ENCODE measurements at places on chromosomes 6 and 20. TPM values are rescaled to one million over a fixed set of nuclear protein-coding genes. Genes with fewer than 3 reads are reported as not detected.

ISM1 gene
- total RNA-seq = not detected

DNA sequence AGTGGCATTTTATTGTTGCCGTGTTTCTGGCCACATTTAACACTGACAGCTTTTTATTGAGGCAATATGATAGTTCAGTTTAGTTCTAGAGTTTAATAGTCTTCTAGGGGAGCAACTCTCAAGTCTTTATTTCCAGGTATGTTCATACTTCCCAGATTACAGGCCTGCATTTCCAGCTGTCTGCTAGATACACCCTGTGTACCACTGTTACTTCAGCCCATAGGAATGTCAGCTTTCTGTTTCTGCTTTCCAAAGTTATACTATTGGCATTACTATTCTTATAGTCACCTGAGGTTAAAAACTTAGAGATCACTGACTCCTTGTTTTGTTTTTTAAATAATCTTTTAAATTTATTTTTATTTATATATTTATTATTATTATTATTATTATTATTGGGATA is 7.6 kb downstream of the ZNF451 start:
- H3K4me3 ChIP-seq = no peak overlapping the region
- DNase-seq = no peak
- peaks cover 50% of the 10 kb centered on the region for H3K36me3 ChIP-seq
- H3K4me1 ChIP-seq = peaks cover 30% of the 10 kb centered on the region

- no peaks in the 10 kb centered on the region for H3K4me1 ChIP-seq
- H3K4me3 ChIP-seq = no peak overlapping the region
- H3K27ac ChIP-seq = no peak overlapping the region
- DNase-seq = no peak
- H3K27me3 ChIP-seq = no peaks in the 10 kb centered on the region
These were observed 185.4 kb upstream of the VGLL2 start for GRCh38 chr6:117079951-117080350.

WFDC12 gene
- total RNA-seq = not detected

- no peak for DNase-seq
- H3K27me3 ChIP-seq = no peaks in the 10 kb centered on the region
- H3K36me3 ChIP-seq = no peaks in the 10 kb centered on the region
- no peak overlapping the region for H3K4me3 ChIP-seq
These were observed 173.1 kb downstream of the HS3ST5 start for GRCh38 chr6:114169763-114170162.

DNA sequence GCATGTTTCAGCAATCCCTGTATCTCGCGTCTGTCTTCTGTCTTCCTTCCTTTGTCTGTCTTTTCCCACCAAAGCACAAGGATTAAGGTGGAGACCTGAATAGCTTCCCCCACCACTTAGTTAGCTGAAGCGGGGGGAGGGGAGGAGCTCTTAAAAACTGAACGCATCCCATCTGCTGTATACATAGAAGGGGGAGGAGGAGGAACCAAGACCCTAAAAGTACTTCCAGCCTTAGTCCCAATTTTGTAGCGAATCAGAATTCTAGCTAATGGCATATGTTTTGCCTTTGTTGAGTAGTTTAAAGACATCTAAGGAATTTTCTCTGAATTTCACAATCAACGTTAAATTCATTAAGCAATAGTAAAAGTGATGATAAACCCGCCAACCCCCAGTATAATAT is 47.9 kb downstream of the GNAS start:
- no peak overlapping the region for H3K4me3 ChIP-seq
- peaks cover 11% of the 10 kb centered on the region for H3K36me3 ChIP-seq
- DNase-seq = no peak
- H3K4me1 ChIP-seq = peaks cover 34% of the 10 kb centered on the region
- H3K27ac ChIP-seq = no peak overlapping the region

- no peak overlapping the region for H3K4me3 ChIP-seq
- no peaks in the 10 kb centered on the region for H3K4me1 ChIP-seq
- H3K27ac ChIP-seq = no peak overlapping the region
- peaks cover 3% of the 10 kb centered on the region for H3K27me3 ChIP-seq
- no peaks in the 10 kb centered on the region for H3K36me3 ChIP-seq
These were observed 70.7 kb downstream of the MYB start for GRCh38 chr6:135251498-135252441.

DNA sequence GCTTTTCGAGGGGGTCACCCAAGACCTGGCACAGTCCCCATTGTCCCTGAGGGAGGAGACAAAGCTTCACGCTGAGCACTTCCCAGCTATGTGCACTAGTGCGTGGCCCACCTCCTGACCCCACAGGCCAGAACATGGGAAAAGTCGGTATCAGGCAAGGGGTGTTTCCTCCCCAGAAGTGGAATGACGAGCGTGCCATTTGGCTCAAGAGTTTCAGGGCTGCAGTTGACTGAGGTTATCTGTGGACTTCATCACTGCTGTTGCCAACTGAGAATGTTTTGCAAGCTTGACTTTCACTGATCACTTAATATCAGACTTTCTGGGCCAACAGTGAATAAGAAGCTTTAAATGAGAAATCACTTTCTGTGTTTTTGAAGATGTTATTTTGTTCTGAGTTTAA is 137.0 kb upstream of the AFDN start:
- H3K27me3 ChIP-seq = peaks cover 22% of the 10 kb centered on the region
- H3K27ac ChIP-seq = no peak overlapping the region
- H3K4me3 ChIP-seq = no peak overlapping the region
- no peaks in the 10 kb centered on the region for H3K36me3 ChIP-seq
- no peaks in the 10 kb centered on the region for H3K4me1 ChIP-seq

GRCh38 chr6:106520711-106521401 is 108.4 kb downstream of the RTN4IP1 start:
- no peaks in the 10 kb centered on the region for H3K27me3 ChIP-seq
- peak overlapping the region; percentile 94 for H3K27ac ChIP-seq
- peaks cover 6% of the 10 kb centered on the region for H3K36me3 ChIP-seq

SYNDIG1 gene
- not detected for total RNA-seq

DNA sequence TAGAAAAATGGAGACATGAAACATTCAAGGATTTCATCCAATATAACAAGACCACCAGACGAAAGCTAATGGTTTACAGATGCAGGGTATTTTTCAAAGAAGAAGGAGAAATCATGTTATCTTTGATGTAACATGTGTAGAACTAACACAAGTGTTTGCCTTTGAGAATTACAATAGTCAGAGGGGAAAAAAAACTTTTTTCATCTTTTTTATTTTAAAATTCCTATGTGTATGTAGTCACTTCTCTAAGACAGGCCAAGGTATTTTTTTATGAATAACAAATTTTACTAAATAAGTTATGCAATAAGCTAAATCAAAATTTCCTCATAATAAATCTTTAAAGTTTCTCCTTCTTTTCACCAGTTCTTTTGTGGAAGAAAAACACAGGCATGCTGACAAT is 161.4 kb downstream of the PDE7B start:
- peaks cover 8% of the 10 kb centered on the region for H3K27me3 ChIP-seq
- H3K4me1 ChIP-seq = no peaks in the 10 kb centered on the region
- no peaks in the 10 kb centered on the region for H3K36me3 ChIP-seq
- no peak for DNase-seq
- H3K27ac ChIP-seq = no peak overlapping the region

GRCh38 chr6:5093231-5094015 is 8.3 kb downstream of the PPP1R3G start:
- H3K4me1 ChIP-seq = no peaks in the 10 kb centered on the region
- no peaks in the 10 kb centered on the region for H3K36me3 ChIP-seq
- H3K27me3 ChIP-seq = peaks cover 16% of the 10 kb centered on the region
- no peak overlapping the region for H3K4me3 ChIP-seq

TRIM40 gene
- total RNA-seq = not detected

GRCh38 chr6:142925575-142926110 is 19.3 kb downstream of the HIVEP2 start:
- H3K4me3 ChIP-seq = peak overlapping the region; percentile 87
- H3K27ac ChIP-seq = peak overlapping the region; percentile 93
- no peak for DNase-seq
- H3K27me3 ChIP-seq = no peaks in the 10 kb centered on the region

DNA sequence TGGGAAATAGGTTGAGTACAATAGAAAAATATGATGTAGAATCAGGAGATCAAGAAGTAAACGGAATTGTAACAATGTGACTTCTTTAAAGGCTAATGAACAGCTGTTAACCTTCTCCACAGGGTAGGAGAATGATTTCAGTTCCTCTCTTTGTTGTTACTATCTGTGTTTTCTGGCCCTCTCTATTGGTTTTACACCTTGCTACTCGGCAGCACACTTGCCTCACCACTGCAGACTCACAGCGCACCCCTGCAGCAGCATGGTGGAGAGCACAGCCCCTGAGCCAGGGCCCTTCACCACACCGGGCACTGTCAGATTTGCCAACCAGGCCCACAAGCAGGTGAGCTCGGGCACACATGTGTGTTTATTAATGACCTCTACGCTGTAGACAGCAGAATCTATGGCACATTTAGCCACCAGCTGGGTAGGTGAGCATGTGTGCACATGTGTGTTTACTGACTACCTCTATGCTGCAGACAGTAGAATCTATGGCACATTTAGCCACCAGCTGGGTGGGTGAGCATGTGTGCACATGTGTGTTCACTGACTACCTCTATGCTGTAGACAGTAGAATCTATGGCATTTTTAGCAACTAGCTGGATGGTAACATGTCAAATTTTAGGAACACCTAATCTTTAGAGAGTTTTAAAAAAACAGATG is 16.8 kb downstream of the SFT2D1 start:
- H3K4me1 ChIP-seq = peaks cover 39% of the 10 kb centered on the region
- H3K27me3 ChIP-seq = no peaks in the 10 kb centered on the region
- DNase-seq = no peak
- peaks cover 15% of the 10 kb centered on the region for H3K36me3 ChIP-seq
- H3K4me3 ChIP-seq = peak overlapping the region; percentile 41
- H3K27ac ChIP-seq = peak overlapping the region; percentile 29

CCDC170 gene
- not detected for total RNA-seq

GRCh38 chr6:95431637-95432228 is 145.6 kb upstream of the MANEA start:
- DNase-seq = no peak
- H3K4me1 ChIP-seq = no peaks in the 10 kb centered on the region
- no peaks in the 10 kb centered on the region for H3K27me3 ChIP-seq
- H3K36me3 ChIP-seq = no peaks in the 10 kb centered on the region
- H3K27ac ChIP-seq = no peak overlapping the region

MARCKS gene
- 1.1 TPM for total RNA-seq

GRCh38 chr20:10511170-10511508 is 76.0 kb downstream of the SLX4IP start:
- H3K4me1 ChIP-seq = peaks cover 38% of the 10 kb centered on the region
- no peaks in the 10 kb centered on the region for H3K36me3 ChIP-seq
- no peaks in the 10 kb centered on the region for H3K27me3 ChIP-seq
- no peak for DNase-seq
- H3K4me3 ChIP-seq = peak overlapping the region; percentile 75

SCRT2 gene
- total RNA-seq = not detected

DNA sequence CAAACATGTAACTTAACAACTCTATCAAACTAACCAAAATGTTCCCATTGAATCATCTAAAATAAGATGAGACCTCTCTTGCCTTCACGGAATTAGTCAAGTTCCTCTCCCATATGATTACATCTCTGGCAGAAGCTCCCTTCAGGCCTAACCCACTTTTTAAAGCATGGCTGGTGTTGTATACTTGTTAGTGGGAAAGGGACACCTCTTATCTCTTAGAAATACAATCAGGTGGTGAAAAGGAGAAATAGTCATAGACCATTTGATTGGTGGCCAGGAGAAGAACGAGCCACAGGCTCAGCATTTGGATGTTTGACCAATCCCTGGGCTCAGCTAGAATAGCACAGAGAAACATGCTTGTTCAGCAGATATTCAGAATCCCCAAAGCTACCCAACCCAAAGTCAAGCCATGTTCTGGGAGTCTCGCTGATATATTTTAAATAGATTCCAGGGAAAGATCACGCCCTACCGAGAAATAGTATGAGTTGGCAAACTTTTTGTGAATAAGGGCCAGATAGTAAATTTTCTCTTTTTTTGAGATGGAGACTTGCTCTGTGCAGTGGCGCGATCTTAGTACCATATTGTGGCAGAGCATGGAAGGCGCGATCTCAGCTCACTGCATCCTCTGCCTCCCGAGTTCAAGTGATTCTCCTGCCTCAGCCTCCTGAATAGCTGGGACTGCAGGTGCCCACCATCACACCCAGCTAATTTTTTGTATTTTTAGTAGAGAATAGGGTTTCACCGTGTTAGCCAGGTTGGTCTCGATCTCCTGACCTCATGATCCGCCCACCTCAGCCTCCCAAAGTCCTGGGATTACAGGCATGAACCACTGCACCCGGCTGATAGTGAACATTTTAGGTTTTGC is 126.3 kb upstream of the MYLIP start:
- no peak for DNase-seq
- H3K27ac ChIP-seq = no peak overlapping the region
- H3K27me3 ChIP-seq = peaks cover 16% of the 10 kb centered on the region

STMND1 gene
- total RNA-seq = not detected

DNA sequence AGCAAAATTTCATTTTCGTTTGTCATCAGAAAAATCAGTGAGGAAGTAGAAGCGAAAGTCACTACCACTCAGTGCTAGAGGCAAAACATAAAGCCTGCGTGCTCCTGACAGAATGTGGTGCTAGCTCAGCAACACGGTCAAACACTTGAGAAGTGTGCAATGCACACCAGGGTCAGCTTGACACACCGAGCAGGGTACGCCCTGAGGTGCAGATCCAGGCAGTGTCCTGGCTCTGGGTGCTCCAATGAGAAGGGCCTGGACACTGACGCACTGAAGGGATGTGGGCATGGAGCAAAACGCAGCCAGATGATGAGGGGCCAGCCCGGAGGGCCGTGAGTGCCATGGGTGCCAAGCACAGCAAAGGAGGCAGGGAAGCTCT is 5.9 kb downstream of the RNASET2 start:
- no peaks in the 10 kb centered on the region for H3K36me3 ChIP-seq
- peak overlapping the region; percentile 92 for H3K27ac ChIP-seq
- DNase-seq = no peak
- peak overlapping the region; percentile 83 for H3K4me3 ChIP-seq
- peaks cover 37% of the 10 kb centered on the region for H3K4me1 ChIP-seq

NT5E gene
- not detected for total RNA-seq

- no peaks in the 10 kb centered on the region for H3K36me3 ChIP-seq
- H3K4me1 ChIP-seq = peaks cover 3% of the 10 kb centered on the region
- H3K27ac ChIP-seq = no peak overlapping the region
- H3K4me3 ChIP-seq = no peak overlapping the region
These were observed 19.3 kb downstream of the CITED2 start for GRCh38 chr6:139355172-139355571.

IPCEF1 gene
- total RNA-seq = 45.9 TPM

OVOL2 gene
- total RNA-seq = not detected

GRCh38 chr6:33985947-33986346 is 159.9 kb downstream of the GRM4 start:
- no peaks in the 10 kb centered on the region for H3K27me3 ChIP-seq
- DNase-seq = no peak
- no peak overlapping the region for H3K4me3 ChIP-seq
- H3K27ac ChIP-seq = no peak overlapping the region
- H3K4me1 ChIP-seq = peaks cover 9% of the 10 kb centered on the region

DNA sequence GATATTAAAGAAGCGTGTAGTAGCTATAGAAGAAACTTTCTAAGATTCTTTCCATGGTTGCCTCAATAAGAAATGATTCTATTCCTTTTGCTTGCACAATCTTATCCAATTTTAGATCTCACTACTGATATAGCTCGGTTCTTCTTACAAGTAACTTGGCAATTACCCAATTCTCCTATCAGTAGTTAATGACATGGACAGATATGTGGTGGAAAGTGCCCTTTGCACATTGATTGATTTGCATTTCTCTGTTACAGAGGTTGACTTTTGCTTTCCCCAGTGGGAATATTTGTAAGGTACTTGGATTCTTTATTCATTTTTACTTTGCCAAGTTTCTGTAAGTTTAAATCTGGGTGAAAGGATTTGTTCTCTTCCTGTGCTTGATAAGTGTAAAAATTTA is 93.7 kb upstream of the QKI start:
- H3K36me3 ChIP-seq = no peaks in the 10 kb centered on the region
- H3K4me1 ChIP-seq = no peaks in the 10 kb centered on the region
- H3K27ac ChIP-seq = no peak overlapping the region

SIM1 gene
- not detected for total RNA-seq

Data from natural killer cell treated with Interleukin-12 subunit alpha and Interleukin-12 subunit beta and Interleukin-15 and Interleukin-18, amount 100 ng/mL, for 72 hours (primary cell).